Vagina (tissue), 2 donors: ENCODE measurements at places on chromosomes 1 and 21.
A peak's percentile ranks its signal among the peaks of the same experiment; 100 is the strongest.

DNA sequence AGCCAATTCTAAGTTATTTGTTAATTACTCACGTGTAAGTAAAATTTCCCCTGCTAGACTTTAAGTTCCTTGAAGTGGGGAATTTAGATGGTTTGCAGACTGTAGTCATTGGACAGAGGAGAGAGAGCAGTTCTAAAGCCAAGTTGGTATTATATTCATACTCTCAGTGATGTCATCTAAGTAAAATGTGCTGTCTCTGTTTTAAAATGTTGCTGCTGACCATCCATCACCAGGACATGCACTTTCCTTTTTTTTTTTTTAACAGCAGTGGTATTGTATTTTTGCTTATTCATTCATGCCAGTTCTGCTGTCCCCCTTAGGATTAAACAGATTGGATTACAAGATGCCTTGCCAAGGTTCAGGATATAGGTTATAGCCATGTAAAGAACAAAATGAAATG is 2.3 kb downstream of the TTLL7 start:
- no peak for DNase-seq

- no peak for DNase-seq
These were observed 78.0 kb downstream of the STUM start for GRCh38 chr1:226626577-226626956.

DNA sequence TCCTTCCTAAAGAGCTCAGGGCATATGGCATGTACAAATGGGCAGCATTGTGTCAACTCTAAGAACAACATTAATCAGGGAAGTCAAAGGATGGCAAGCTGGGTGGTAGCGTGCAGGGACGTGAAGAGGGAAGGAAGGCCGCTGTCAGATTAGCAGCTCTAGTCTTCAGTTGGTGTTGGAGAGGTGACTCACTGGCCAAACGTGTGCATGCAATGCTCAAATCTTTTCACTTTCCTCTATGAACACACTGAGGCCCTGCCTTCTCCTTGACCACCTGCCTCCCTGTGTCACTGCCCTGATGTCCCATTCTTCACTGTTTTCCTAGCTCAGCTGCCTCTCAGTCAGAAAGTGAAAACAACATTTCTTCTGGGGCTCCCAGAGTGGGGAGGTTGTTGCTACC is 5.9 kb upstream of the PIGR start:
- no peak for DNase-seq

DNA sequence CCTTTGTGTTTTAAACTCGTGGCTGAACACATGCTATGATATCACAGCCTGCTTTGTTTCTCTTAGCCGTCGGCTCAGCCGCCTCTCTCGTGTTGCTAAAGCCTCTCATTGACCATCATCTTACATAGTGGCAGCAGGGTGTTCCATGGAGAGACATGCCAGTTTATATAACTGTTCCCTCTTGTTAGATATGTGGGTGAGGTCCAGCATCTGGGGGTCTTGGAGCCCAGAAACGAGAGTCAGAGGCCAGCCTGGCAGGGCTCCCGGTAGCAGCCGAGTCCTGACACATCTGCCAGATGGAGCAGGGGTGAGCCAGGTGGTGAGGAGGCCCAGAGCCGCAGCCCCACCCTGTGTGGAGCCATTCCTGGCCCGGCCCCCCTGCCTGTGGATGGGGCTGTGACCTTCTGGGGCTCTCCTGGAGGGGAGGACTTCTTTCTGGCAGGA is 11.9 kb downstream of the PODN start:
- DNase-seq: no peak

GRCh38 chr1:91578320-91579109 is 77.9 kb downstream of the CDC7 start:
- no peak for DNase-seq

DNA sequence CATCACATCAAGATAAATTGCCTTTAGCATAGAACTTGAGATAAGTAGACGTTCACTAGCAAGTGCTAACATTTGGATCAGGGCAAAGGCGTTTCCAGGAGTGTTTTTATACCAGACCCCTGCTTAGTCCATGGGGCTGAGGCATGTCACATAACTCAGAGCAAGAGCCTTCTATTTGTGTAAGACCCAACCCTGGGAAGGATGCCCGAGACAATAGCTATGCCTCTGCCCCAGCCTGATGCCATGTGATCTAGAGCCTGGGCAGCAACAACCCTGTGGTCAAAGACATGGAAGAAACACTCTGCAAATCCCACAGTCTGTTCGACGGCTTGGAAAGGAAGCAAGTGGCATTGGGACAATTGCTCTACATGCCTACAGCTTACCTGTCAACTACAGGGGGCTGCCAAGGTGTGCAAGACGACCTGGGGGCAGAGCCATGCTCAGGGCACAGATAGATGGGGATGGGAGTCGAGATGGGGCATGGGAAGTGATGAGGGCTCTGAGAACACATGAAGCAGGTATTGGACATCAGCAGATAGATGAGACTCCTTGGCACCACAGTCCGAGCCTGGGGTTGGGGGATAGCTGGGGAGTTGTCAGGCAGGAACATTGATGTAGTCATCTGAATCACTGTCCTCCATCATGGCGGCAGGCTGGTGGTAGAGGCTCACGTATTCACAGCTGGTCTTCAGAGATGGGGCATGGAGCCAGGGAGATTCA is 7.3 kb downstream of the IL24 start:
- no peak for DNase-seq

GRCh38 chr1:22443332-22443731 is 8.3 kb upstream of the ZBTB40 start:
- no peak for DNase-seq

GRCh38 chr1:112904071-112904830 is 51.7 kb downstream of the SLC16A1 start:
- no peak for DNase-seq

DNA sequence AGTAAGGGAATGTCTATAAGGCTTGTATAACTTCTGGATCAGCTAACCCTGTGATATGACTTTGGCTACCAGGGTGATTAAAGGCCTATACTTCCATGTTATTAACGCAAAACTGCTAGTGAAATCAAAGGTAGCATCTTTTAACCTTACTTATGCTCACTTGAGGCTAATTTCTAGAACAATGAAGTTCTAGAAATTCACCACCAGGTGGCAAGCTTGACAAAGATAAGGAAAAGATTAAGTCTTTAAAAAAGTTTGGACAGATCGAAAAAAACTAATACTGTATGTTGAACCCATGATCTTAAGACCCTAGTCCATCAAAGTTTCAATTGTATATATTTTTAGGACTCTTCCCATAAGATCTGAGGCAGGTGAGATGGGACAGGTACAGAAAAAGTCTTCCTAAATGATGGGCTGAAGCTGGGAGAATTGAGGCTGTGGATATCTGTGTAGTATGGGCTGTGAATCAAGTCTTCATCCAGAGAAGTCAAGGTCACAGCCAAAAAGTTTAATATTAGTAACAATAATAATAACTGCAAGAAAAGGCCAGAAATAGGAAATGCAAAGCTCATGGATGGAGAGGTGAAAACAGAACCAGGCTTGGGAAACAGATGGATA is 18.8 kb downstream of the KYAT3 start:
- no peak for DNase-seq

GRCh38 chr1:78003882-78004718 is 639 bp upstream of the DNAJB4 start:
- DNase-seq: no peak

DNA sequence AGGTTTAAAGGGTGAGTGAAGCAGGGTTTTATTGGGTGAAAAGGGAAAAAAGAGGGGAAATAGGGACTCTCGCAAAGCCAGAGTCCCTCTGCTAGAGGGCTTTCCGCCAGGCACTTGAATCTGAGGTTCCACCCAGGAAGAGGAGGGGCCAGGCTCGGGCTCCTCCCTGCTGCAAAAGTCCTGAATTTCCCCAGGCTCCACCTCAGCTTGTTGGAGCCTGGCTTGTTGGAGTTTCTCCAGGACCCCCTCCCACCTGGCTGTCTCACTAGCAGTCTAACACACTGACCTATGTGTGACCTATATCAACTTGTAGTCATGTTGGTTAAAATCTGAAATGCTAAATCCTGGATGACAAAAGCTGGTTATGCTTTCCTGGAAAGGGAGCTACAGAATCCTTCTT is 25.5 kb downstream of the GBP2 start:
- DNase-seq: no peak

DNA sequence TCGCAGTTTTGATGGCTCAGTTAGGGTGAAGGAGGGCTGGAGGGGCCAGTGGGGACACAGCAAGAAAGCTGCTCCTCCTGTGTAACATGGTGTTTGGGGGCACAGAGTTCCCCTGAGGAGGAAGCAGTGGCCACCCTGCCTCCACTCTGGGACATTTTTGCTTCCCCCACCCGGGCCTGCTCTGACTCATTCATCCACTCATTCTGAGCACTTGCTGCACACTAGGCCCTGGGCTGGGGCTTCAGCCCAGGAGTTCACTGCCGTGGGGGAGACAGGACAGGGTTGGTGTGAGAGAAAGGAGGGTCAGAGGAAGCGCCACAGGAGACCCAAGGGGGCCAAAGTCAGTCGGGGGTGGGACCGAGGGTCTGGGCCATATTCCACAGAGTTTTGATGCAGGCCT is 41.4 kb upstream of the ACOT11 start:
- no peak for DNase-seq

DNA sequence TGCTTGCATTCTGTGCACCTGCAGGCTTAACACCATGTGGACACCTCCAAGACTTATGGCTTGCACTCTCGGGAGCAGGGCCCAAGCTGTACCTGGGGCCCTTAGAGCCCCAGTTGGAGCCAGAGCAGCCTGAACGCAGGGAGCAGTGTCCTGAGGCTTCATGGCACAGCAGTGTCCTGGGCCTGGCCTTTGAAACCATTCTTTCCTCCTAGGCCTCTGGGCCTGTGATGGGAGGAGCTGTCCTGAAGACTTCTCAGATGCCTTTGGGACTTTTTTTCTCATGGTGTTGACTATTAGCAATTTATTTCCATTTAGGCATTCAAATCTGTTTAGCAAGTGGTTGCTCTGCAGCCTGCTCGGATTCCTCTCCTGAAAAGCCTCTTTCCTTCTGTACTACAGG is 11.0 kb downstream of the RPTN start:
- no peak for DNase-seq

DNA sequence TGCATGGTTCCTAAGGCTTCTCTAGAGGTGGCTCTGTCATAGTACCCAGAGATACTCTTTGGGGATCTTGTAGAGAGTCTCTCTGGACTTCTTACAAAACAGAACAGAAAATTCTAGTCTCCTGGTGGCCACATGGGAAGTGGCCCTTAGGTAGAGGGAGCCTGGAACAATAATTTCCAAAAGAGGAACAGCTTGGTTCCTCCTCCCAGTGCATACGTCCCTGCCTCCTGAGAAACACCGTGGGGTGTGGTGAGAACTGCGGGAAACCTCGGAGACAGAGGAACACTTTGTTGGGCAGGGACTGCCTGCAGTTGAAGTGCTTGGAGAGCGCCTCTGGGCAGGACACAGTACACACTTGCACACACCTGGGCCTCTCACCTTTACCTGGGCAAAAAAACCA is 38.8 kb upstream of the EPHA8 start:
- DNase-seq: no peak

GRCh38 chr1:119482517-119483425 is 24.2 kb upstream of the HSD3B1 start:
- peak; percentile 56 for DNase-seq

GRCh38 chr1:107862064-107862463 is 102.9 kb downstream of the VAV3 start:
- no peak for DNase-seq

- no peak for DNase-seq
These were observed 154.0 kb upstream of the WNT4 start for GRCh38 chr1:22296701-22297591.

DNA sequence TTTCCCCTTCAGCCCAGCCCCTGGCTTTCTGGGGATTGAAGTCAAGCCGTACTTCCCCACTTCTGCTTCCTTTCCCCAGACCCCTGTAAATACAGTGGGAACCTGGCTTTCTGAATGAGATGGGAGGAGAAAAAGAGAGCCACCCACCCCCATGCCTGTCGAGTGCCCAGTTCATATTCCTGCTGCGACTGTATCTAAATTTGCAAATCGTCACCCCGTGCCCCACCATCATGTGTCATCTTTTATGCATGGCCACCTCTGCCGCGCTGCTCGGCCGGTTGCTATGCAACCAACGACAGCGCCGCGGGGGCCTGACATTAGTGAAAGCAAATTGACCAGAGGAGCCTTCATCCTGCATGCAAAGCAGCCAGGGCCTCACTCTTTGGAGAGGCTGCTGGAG is 143.0 kb downstream of the ELAVL4 start:
- DNase-seq: no peak

GRCh38 chr21:35420656-35421055 is 371.6 kb upstream of the RUNX1 start:
- DNase-seq: no peak

- DNase-seq: no peak
These were observed 20.7 kb downstream of the IGSF21 start for GRCh38 chr1:18128298-18128697.

DNA sequence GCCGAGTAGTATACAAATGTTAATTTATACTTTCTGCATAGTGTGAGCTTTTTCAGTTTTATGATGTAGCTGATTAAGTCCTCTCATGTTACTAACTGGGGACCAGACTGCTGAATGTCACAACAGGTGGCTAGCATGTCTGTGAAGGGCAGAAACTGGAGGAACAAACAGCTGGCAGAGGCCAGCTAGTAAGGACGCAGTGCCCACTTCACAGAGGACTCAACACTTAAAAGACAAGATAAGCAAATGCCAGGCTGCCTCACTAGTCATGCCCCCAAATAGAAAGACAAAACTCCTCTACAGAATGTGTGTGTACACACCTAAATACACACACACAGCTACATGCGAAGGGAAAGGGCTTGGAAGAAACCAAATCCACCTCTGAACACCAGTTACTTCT is 73.8 kb upstream of the ZNF678 start:
- no peak for DNase-seq

- DNase-seq: no peak
These were observed 263.7 kb downstream of the PTPRU start for GRCh38 chr1:29500041-29500440.

- peak; percentile 28 for DNase-seq
These were observed 103.4 kb upstream of the ZNF678 start for GRCh38 chr1:227459977-227460376.

DNA sequence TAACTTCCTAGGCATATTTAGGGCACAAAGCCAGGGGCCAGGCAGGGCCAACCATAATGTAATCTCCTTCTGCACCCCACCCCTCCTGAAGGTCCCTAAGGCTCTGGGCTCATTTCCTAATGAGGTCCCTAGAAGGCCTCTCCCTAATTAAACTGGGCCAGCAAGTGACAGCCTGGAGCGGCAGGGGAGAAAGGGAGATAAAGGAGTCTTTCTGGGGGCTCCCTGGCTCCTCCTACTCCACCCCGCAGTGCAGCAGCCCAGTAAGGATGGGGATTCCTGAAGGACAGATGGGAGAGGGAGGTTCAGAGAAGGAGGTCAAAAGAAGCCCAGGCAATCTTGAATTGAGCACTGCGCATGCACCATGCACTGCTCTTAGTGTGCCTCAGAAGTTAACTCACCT is 12.8 kb downstream of the LRP8 start:
- DNase-seq: no peak
